T-helper 17 cell (primary cell): ENCODE measurements at places on chromosomes 5 and 9.

DNA sequence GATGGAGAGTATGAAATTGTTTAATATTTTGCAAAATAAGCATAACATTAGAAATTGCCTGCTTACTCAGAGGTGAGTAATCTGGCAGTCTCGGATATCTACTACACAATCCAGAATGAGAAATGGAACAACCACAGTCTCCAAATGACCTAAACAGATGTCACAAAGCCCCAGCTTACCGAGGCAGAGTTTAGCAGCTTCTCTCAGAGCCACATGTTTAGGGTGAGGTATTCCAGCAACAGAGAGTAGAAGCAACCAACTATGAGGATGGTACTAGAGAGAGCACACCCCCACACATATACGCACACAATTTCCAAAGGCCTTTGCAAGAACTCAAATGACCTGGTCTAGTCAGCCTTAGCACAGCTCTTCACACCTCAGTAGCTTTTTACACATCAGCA, 122.7 kb upstream of the LPAR1 start:
- no peak for DNase-seq

DNA sequence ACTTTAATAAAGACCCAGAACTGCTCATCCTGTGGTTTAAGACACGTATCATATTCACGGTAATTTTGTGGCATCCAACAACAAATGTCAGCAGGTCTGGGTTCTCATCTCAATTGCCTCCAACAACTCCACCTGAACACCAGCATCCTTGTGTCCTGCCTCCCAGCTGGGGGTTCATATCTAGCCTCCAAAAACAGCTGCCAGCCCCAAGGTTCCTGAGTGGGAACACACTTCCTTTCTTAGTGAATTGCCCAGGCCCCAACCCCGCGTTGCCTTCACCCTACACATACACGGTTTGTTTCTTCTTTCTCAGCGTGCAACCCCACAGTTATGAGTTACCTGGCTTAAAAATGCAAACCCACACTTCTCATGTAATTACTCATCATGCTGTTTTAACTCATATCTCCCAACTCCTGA, 77.9 kb downstream of the SEMA4D start:
- no peak for DNase-seq

DNA sequence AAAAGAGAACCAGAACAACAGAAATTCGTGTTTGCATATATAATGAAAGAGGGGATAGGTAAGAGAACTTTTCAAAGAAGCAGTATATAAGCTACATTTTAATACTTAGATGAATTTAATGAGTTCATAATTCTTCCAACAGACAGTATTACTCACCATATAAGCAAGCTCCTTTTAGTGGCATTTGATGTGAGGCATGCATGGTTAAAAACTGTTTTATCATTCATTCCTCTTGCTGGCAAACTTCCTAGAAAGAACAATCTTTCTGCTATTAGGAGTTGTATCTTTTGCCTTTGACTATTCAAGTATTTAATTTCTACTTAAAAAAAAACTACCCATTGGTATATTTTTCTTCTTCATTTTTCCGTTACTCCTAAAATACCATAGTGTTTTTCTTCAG, 65.7 kb upstream of the EIF4EBP3 start:
- DNase-seq = no peak

GRCh38 chr9:124344291-124345050, 70.8 kb downstream of the PSMB7 start:
- no peak for DNase-seq

DNA sequence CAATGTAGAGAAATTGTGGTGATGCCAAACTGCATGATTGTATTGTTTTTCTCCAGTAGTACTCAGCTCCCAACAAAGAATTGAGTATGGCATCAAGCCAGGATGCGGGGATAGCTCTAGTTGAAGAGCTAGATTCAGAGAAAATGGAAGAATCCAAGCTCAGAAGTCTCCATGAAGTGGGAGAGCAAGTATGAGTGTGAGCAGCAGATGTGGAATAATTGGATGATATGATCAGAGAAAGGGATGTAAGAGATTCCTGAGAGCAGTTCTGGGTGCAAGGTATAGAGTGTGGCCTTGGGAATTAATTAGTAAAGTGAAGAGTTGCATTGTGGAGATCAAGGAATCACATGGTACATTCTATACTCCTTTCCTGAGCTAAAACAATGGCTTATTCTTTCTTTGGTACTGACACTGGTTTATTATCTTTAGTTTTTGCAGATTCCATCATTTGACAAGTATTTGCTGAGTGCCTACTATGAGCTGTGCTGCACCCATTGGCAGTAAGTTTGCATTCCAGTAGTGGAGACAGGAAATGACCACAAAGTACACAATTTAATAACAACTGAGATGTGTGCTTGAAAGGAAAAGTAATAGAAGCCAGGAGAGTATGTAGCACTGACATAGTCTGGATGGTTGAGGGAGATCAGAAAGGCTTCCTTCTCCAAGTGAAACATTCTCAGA, 177.1 kb downstream of the CPLANE1 start:
- no peak for DNase-seq

GRCh38 chr9:38092200-38092524, 23.1 kb upstream of the SHB start:
- DNase-seq = no peak

GRCh38 chr9:37565661-37566618, 10.2 kb downstream of the FBXO10 start:
- DNase-seq = no peak

DNA sequence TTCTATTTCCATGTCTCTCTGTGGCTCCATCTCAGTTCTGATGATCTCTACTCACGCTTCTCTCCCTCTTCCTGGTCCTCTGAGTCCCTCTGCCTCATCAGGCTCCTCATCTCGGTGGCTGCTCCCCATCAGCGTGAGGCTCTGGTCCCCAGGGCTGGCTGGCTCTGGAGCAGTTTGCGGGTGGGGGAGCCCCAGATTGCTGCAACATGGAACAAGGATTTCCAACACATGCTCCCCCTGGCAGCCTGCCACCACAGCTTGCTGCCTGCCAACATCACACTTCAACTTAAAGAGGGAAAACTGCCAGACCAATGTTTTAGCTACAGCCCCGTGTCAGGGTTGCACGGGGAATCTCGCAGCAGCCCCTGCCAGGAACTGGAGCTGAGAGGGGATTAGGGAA, 77.2 kb upstream of the NEK6 start:
- DNase-seq = no peak

- no peak for DNase-seq
These were observed 276.7 kb upstream of the ADRA1B start for GRCh38 chr5:159639590-159639989.

- no peak for DNase-seq
These were observed 197.2 kb downstream of the GADD45G start for GRCh38 chr9:89801742-89802670.

DNA sequence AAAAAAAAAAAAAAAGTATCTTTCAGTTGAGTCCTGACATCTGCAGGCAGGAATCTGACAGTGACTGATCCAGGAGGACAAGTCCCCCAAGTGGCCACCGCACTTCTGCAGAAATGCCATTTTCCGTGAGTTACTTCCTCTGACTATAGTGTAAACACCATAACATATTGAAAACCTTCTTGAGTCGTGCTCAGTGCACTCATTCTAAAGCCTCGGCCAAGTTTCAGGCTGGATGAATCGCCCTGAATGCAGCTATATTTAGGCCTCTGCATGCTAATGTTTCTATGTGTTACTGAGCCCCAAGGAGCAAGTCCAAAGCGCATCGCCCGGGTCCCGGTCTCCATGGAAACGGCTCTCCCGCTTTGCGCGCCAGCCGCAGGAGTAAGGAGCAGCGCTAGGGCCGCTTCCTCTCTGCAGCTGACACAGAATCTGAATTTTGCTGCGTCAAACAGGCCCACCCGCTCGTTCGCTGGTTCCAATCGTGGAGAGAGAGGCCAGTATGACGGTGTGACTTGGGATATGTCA, 335.4 kb downstream of the MSX2 start:
- no peak for DNase-seq

GRCh38 chr5:130526708-130527107, 622.4 kb downstream of the CHSY3 start:
- DNase-seq = no peak

GRCh38 chr5:54484219-54484894, 28.9 kb downstream of the HSPB3 start:
- no peak for DNase-seq

DNA sequence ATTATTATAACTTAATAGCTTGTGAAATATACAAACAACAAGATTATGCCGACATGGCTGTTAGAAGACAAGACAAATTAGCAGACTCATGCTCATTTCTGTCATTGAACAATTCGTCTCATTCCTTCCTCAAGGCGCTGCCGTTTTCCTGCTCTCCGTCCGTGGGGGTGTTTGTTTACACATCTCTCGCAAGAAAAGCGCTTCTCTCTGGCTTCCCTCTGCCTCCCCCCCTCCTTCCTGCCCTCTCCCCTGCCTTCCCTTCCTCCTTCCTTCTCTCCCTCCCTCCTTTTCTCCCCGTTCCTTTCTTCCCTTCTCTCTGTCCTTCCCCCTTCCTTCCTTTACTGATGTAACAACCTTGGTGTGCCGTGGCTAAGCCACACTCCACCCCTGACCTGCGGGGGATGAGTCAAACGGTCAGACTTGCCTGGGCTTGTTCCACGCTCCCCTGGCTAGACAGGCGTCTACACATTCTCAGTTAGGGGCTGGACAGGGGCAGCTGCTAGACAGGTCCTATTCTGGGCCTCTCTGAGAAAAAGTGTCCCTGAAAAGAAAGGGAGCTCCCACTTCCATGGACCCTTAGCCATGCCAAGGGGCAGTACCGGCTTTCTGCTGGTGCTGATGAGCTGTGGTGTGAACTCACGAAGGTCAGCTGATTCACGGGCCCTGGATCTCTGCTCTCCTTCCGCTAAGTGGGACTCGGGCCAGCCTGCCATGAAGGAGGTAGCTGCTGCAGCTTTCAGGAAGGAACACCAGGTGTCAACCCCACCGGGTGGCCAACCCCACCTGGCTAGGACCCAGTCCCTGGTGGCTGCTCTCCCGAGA, 32.0 kb upstream of the SPTLC1 start:
- no peak for DNase-seq

GRCh38 chr9:129688285-129689043, 23.0 kb downstream of the PRRX2 start:
- DNase-seq = no peak

DNA sequence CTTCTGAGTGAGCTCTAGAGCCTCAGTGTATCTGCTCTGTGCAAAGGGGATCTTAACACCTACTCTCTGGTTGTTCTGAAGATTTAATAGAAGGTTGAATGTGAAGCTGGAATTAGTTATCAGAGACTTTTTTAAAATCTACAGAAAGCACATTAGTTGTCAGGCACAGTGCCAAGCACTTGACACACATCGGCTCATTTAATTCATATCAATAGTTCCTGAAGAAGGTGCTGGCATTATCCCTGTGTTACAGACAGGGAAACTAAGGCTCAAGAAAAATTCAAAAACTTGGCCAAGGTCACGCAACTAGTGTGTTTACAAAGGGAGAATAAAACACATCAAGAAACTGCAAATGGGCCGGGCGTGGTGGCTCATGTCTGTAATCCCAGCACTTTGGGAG, 80.2 kb downstream of the FGF18 start:
- DNase-seq = no peak

DNA sequence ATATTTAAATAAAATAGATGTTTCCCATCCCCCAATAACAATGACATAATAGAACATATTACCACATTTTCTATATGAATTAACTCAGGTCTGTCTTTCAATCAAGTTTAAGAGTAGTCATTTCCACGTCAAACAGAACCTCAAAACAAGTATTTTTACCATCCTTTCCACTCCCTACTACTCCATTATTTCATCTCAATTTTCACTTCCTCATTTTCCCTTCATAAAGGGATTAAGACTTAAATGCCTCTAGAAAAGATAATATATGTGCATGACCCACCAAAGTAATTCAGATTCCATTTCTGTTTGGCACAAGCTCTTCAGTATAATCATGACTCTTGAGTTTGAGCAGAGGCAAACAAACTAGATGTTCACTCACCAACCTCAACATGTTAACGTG, 40.4 kb downstream of the ELOVL7 start:
- no peak for DNase-seq

DNA sequence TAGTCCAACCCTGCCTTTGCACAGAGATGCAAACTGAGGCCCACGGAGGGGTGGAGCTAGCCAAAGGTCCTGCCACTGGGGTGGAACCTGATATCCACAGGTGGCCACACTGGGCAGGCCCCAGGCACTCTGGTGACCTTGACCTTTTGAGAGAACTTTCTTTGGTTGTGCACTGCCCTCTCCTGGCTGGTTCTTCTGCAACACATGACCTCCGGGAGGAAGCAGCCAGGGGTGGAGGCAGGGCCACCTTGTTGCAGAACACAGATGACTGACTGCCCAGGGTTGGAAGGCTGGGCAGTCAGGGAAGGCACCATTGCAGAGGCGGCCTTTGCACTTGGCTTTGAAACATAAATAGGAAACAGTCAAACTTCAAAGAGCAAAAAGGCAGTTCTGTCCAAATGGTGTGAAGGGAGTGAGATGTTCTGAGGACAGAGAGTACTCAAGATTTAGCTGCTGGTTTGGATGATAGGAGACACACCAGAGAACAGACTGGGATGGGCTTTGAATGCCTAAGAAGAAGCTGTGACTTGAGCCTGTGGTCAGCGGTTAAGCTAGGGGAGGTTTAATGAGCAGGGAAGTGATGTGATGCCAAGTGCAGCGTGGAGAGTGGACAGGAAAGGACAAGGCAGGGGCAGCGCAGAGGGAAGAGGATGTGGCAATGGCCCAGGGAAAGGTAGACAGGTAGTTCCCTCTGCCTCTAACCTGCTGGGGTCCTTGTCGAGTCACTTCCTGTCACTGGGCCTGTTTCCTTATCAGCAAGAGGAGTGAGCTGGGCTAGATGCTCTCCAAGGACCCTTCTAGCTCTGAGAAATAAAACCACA, 6.8 kb upstream of the TCOF1 start:
- no peak for DNase-seq

GRCh38 chr9:37575511-37575914, 667 bp downstream of the FBXO10 start:
- DNase-seq = no peak
